ENCODE measurements at places on chromosomes 1 and 21.

- DNase-seq, result no peak
These were observed 12.2 kb downstream of the DNASE2B start for GRCh38 chr1:84410328-84411095.

DNA sequence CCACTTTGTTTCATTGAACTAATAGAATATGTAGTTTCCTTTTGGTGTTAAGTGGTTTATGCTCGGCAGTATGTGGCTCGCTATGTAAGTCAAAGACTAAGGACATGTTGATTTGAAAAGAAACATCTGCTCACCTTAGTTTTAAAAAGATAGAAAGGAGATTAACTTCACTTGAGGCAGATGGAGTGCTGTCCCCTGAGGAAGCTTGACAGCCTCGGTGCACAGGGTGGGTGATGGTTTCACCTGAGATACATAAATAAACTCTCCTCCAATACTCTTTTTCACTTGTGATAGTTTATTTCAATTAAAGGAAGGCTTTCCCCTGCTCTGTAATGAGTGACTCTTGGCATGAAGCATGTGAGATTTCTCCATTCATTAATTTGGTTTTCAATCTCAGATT is 70.8 kb upstream of the FMN2 start:
- no peak for DNase-seq

DNA sequence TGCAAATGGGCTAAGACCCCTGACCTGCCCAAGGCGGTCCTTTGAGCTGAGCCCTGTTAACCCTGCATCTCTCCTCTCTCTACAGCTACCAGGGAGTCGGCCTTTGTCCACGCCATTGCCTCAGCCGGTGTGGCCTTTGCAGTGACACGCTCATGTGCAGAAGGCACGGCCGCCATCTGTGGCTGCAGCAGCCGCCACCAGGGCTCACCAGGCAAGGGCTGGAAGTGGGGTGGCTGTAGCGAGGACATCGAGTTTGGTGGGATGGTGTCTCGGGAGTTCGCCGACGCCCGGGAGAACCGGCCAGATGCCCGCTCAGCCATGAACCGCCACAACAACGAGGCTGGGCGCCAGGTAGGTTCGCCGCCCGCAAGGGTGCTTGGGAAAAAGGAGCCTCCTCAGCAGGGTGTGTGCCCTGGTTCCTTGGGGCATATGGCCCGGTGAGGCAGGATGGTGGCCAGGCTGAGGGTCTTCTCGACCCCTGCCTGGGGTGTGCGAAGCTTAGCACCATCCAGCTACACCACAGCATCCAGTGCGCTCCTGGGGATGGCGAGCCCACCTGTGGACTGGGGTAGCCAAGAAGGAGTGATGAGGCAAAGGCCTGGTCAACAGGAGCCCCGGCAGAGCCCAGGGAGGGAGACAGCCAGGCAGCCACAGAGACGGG is 31.8 kb upstream of the ARF1 start:
- no peak for DNase-seq

DNA sequence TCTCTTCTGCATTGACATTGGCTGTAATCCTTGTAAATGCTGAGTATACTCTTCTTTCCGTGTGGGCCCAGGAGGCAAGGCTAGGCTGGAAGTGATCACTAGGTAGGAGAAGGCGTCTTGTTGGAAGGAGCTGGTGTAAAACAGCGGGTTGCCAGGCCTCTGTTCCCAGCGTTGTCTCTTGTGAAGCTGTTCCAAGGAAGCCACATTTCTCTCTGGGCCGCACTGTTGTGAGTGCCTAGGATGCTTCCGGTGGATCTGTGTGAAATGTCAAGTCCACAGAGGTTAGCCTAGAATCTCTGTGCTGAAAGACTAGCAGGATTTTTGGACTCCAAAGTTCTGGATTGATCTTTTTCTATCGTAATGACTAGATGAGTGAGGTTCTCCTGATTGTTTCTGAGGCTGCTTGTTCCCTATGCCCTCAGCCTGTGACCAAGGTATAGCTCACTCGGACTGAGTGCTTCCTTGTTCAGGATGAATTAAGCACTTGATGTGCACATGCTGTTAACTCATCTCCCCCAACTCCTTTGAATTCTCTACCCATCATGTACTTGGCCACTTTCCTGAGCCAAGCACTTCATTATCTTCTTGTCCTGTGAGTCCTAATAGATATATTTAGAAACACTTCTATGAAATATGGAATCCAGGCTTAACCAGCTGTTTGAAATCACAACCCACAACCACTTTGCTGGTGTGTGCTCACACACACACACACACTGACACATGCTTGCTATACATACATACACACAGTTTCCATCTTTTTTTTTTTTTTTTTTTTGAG is 63.3 kb downstream of the PBX1 start:
- DNase-seq, result no peak

DNA sequence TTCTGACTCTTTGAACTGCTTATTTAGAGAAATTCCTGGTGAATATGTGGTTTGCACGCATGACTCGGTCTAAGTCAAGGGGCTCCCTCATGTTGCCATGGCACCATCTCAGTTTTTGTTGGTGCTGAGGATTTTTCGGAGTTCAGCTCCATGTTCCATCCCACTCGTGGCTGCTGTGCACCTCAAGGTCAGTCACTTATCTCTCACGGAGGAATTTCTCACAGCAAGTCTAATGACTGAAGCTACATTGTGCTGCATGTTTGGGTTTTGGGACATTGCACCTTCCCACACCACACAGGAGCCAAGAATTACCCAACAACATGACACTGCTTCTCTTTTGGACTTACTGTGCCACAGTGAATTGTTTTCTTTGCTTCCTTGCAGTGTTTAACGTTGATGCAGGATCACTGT is 269.9 kb downstream of the NCAM2 start:
- no peak for DNase-seq

DNA sequence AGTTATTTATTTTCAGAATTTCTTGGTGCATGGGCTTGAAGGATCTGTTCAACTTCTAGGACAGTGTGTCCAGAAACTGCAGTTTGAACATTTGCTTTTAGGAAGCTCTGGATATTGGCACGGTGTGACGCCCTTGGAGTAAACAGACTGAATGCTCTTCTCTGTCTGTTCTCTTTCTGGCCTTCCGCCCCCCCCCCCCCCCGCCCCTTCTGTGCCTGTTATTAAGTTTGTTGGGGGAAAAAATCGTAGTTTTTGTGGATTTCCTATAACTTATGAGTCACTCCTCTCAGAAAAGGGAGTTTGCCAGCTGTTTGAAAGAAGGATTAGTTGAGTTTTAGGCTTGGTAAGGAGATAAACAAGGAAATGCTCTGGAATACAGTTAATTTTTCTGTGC is 1.2 kb downstream of the KCTD3 start:
- DNase-seq, result peak; percentile 53

DNA sequence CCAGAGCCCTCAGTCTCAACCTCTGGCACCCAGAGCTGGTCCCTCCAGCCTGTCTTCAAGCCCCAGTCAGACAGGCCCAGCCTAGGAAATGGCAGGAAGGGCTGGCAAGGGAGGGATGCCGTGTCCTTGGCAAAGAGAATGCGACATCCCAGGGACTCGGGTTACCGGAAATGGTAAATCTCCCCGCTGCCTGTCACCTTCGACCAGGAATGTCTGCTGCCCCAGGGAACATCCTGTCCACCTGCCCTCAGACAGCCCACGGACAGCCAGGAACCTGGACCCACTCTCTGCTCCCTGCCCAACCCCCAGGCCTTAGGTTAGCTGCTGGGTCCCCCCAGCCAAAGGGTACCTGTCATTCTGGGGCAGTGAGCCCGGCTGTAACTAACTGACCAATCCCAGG is 23.9 kb downstream of the HSPG2 start:
- no peak for DNase-seq

GRCh38 chr21:43740497-43741156 is 21.7 kb downstream of the PDXK start:
- DNase-seq, result no peak

- no peak for DNase-seq
These were observed 40.2 kb upstream of the MAN1A2 start for GRCh38 chr1:117327011-117327410.

DNA sequence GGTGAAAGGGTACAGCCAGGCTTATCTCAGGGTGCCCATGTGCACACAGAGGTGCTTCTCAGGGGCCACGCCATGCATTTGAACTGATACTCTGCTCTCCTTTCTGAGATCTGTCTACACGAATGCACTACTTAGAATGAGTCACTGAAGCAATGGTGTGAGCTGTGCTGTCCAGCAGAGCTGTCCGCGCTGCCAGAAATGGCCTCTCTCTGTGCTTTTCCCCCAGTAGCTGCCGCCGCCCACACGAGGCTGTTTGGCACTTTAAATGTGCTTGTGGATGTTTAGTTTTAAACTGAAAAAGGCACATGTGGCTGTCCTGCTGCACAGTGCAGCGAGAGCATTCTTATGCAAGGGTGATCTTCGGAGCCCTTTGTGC is 87.1 kb upstream of the COL6A1 start:
- no peak for DNase-seq

GRCh38 chr1:246134789-246135188 is 372.3 kb downstream of the SMYD3 start:
- DNase-seq, result no peak

GRCh38 chr1:152001631-152002584 is 8.2 kb upstream of the S100A10 start:
- peak; percentile 46 for DNase-seq

GRCh38 chr1:87515781-87516180 is 187.1 kb downstream of the LMO4 start:
- no peak for DNase-seq

GRCh38 chr1:62381831-62382657 is 54.8 kb upstream of the USP1 start:
- no peak for DNase-seq

DNA sequence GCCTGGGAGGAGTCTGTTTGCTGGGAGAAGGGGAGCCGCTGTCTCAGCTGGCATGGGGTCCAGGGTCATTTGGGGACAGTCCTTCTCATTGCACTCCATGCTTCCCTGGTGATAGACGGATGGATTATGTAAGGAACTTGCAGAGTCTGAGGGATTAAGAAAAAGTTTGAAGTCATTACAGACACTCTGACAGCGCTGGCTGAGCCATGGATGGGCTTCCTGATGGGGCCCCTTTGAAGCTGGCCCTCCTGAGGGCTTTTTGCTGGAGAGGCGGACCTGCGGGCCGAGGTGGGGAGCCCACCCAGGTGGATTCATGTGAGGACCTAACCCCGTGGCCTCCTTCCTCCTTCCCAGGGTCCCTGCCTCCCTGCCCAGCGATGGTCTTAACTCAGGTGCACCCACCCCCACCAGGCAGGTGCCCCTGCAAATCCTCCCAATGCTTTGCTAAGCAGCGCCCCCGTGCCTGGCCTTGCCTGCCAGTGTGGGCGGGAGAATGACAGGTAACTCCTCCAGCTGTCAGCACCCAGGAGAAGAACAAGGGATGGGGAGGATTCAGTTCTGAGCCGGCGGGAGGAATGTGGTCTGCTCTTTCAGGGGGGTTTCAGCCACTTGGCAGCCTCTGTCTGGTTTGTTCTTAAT is 24.2 kb upstream of the C1orf174 start:
- no peak for DNase-seq

DNA sequence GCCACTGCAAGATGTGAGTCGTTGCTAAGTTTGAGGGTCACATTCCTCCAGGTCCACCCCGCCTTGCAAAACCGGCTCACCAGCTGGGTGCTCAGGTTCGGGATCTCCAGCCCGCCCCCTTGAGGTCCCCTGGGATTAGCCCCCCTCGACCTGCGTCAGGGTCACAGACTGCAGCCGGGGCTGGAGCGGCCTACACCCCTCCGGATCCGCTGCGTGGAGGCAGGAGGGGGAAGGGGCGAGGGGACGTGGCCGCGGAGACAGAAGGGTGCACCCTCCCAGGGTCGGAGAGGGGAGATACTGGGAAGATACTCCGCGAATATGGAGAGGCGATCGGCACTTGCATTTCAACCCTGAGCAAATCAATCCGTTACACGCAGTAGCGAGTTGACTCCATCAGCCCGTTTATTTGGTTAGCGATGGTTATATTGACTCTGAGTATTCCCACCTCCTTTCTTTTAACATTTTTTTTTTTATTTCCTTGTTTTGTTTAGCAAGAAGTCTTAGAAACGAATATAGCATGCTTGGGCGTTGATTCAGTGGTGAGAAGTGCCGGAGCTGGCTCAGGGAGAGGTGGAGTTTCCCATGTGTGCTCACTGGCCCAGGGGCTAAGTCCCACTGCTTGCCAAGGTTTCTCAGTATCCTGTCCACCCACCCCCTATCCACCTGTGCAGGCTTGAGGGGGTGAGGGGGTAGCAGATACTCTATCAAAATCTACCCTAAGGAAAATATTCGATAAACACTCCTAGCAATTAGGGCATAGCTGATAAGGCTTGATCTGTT is 997 bp downstream of the IFNAR2 start:
- DNase-seq, result peak; percentile 75

- DNase-seq, result no peak
These were observed 64.0 kb downstream of the ABCA4 start for GRCh38 chr1:94056996-94057395.

DNA sequence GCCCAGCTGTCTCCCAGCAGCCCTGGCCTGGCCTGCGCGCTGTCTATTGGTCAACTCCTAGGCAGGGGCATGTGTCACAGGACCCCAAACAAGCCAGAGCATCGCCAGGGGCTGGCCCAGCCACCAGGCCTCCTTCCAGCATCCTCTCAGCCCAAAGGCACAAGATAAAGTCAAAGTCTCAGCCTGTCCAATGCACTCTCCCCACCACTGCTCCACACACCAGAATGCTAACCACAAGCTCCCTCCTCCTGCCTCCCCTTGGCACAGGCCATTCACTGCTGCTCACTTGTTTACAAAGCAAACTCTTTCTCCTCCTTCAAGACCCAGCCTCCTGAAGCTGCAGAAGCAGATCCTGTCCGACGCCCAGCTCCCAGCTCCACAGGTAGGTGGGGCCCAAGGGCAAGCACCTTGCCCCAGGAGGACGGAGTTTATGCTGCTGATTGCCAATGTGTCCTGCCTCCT is 133.4 kb downstream of the DMRTB1 start:
- DNase-seq, result no peak

- no peak for DNase-seq
These were observed 197.8 kb downstream of the ZNF648 start for GRCh38 chr1:181863736-181864135.

- DNase-seq, result no peak
These were observed 12.6 kb upstream of the LAPTM5 start for GRCh38 chr1:30770150-30770549.

- peak; percentile 3 for DNase-seq
These were observed 8.3 kb upstream of the TINAGL1 start for GRCh38 chr1:31567956-31568570.

All from GM13976 (cell line).